ENCODE measurements at places on chromosomes 7 and 10. TPM values are rescaled to one million over a fixed set of nuclear protein-coding genes. Genes with fewer than 3 reads are reported as not detected.
A peak's percentile ranks its signal among the peaks of the same experiment; 100 is the strongest.

- no peak for DNase-seq
Observed at GRCh38 chr7:85927226-85927625, 716.5 kb upstream of the GRM3 start.

- DNase-seq = no peak
Observed at GRCh38 chr10:87803328-87803727, 14.7 kb downstream of the ATAD1 start.

GRCh38 chr10:122500726-122501125 lies 39.4 kb downstream of the HTRA1 start:
- no peak for DNase-seq

- no peak for DNase-seq
Observed at GRCh38 chr10:5512881-5513612, 11.7 kb upstream of the CALML3 start.

- DNase-seq = no peak
Observed at GRCh38 chr10:28365840-28366239, 63.0 kb upstream of the MPP7 start.

DNA sequence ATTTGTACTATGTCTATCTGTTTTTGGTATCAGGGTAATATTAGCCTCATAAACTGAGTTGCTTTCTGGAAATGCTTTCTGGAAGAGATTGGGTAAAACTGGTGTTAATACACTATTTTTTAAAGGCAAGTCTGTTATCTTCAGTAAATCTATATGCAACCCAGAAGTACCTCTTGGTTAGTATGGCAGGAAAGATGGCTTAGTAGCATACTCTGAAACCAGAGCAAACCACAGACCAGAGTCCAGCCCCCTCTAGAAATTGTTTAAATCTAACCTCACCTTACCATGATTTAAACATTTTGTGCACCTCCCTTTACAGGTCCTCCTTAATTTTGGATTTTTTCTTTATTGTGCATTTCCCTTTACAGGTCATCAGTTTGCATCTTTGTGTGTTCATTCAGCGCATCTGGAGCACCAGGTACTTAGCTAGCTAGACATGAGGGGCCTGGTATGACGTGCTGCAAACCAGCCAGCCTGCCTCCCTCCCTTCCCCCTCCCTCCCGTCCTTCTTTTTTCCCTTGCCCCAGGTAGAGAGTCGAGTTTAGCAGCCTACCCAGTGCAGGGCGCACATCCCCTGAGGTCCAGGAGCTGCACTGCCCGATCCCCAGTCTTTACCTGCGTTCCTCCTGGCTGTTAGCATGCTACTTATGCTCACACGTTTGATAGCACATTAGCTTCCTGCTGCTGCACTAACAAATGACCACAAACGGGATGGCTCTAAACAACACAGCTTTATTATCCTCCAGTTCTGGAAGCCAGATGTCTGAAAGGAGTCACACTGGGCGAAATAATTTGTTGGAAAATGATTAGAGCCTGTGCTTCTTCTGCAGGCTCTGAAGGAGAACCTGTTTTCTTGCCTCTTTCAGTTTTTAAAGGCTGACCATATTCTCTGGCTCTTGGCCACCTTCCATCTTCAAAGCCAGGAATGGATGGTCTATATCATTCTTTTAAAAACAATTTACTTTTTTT lies 299.9 kb upstream of the HABP2 start:
- no peak for DNase-seq

- peak; percentile 80 for DNase-seq
Observed at GRCh38 chr7:100803398-100804161, 23.7 kb downstream of the EPHB4 start.

DNA sequence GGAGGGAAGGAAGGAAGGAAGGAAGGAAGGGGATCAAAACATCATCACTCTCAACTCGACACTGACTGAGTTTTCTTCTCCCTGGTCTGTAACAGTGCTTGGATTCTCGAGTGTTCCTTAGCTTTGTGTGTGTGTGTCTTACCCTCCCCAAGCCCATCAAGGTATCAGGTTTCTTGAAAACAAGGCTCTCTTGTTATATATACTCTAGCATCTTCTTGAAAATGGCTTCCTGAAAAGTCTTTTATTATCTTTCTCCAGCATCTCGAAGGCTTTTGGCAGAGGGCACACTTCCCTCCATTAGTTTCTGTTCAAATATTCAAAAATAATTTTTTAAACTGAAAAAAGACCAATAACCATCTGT lies 13.4 kb downstream of the SERPINE1 start:
- DNase-seq = no peak

DNA sequence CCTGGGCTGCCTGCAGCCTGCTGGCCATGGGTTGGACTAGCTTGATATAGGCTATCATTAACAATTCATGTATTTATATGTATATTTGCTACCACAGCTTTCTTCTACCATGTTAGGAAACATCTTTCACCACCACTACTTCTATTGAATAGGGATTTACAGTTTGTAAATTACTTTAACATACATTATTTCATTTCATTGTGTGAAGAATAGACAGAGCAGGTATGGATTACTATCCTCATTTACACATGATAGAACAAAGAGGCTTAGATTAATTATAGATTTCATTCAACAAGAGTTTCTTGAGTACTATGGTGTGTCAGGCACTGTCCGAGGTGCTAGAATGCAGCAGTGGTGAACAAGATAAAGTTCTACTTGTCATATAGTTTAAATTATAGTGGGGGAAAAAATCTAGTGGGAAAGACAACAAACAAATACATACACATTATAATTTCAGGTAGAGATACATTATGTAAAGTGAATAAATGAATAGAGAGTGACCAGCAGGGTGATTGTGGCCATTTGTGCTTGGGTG lies 20.6 kb downstream of the VTI1A start:
- DNase-seq = no peak

- DNase-seq = no peak
Observed at GRCh38 chr7:157984423-157985163, 603.0 kb downstream of the PTPRN2 start.

- no peak for DNase-seq
Observed at GRCh38 chr7:157389951-157390730, 53.3 kb downstream of the DNAJB6 start.

DNA sequence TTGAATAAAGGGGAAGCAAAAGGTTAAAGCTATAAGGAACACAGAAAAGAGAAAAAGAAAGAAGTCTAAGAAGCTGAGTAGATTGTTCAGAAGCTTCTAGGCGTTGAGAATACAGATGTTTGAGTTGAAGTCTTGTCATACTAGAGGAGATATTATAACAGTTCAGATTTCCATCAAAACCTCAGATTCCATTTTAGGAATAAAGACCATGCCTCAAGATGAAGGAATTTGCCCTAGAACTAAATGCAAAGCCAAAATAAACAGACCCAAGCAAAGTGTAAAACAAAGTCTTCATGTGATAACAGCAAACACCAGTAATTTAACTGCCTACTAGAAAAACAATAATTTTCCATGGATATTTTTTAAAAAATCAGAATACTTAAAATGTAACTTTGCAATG lies 476.5 kb upstream of the POT1 start:
- no peak for DNase-seq

- DNase-seq = no peak
Observed at GRCh38 chr10:95536017-95536416, 25.2 kb downstream of the SORBS1 start.

GRCh38 chr7:50321487-50322067 lies 17.1 kb downstream of the IKZF1 start:
- DNase-seq = no peak

DNA sequence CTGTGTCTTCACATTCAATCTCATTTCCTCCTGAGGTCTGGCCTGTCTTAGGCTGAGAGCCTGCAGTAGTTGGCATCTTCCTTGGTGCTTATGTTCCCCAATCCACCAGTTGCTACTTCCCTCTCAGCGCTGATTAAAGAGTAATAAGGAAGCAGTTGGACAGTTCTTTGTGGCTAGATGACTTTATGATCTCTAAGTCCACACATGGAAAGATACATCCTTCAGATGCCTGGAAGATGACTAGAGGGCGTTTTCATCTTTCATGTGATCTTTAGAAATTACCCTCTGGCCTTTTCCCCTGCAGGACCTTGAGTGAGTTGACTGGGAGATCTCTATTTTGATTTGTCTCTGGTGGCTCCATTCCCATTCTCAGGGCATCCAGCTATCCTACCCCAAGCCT lies 204.5 kb downstream of the GRM3 start:
- DNase-seq = no peak

DNA sequence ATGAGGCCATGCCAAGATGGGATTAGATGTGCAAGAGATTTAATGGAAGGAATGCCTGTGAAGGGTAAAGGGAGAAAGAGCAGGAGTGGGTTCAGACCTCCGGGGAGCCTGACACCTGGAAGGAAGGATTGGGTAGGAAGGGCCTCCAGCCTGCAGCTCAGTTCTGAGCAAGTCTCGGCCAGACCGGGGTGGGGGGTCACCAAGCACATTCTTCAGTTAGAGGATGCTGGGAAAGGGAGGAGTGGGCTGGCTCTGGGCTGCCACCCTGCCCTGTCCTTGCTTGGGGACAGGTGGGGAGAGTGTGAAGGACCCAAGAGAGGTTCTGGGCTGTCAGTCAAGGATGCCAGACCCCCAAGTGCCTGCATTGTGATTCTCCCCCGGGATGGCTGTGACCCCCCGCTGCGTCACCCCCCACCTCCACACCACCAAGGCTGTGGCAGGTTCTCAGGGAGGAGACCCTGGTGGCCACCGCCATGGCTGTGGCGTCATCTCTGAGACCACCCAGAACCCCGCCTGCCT lies 16.5 kb upstream of the PRKAG2 start:
- no peak for DNase-seq

- no peak for DNase-seq
Observed at GRCh38 chr7:147519062-147519461, 1071.5 kb upstream of the C7orf33 start.

- DNase-seq = no peak
Observed at GRCh38 chr10:67022099-67022498, 96.3 kb downstream of the LRRTM3 start.

DNA sequence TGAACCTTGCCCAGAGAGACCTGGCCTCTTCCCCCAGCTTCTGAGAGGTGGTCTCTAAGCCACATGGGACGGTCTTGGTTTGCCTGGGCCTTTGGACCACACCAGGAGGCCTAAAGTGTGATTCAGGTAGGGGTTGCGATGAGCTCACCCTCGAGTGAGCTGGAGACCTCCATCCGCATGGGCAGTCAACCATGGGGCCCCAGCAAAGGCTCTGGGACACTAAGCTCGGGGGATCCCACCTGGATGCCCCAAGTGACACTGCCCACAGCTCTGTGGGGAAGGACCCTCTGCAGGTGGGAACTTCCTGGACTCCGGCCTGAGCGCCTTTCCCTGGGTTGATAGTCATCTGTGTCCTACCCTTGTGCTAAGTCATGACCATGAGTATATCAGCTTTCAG lies 57.1 kb upstream of the FAM20C start:
- no peak for DNase-seq

GRCh38 chr7:2629746-2630681 lies 1.8 kb upstream of the TTYH3 start:
- no peak for DNase-seq

DNA sequence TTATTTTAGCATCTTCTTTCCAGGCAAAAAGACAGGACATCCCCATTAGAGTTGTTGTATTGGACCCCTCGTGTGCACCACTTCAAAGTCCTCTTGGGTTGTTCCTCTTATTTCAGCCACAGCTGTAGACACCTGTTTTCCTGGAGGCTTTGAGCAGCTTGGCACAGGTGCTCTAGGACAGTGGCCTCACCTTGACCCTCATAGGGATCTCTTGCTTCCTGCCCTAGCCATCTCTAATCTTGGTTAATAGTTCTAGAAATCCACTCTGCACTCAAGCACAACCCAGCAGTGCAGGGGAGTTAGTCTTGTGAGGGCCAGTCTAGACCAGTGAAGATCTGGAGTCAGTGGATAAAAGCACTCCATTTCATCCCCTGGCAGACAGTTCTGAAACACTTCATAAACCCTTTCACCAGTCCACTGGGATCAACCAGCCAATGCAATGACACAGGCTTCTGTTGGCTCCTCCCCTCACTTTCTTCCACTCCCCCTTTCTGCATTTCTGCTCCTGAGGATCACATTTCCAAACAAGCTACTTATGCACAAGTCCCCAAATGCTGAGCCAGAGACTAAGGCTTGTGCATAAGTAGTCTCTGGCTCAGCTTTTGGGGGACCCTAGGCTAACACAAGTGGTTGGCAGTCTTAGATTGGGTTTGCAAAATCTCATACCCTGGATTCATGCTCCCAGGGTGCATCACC lies 131.5 kb upstream of the LAMB4 start:
- no peak for DNase-seq

GRCh38 chr10:97590082-97590747 lies 694 bp downstream of the C10orf62 start:
- no peak for DNase-seq

DNA sequence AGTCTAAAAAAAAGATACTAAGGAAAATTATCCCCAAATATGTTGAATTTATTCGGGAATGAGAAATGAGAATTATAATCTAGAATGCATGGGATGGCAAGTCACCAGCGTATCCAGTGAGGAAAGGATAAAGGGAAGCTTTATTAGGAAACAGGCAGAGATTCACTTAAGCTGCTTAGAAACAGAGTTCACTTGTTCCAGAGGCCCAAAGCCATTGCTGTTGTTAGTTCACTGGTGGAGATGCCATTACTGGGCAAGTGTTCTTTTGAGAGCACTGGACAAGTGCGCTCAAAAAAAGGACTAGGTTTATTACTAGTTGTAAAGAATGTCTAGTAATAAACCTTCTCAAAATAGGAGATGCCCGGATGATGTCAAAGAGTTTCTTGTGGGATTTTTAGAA lies 51.2 kb downstream of the MICU1 start:
- DNase-seq = no peak

- no peak for DNase-seq
Observed at GRCh38 chr7:39451901-39452300, 114.3 kb upstream of the YAE1 start.

DNA sequence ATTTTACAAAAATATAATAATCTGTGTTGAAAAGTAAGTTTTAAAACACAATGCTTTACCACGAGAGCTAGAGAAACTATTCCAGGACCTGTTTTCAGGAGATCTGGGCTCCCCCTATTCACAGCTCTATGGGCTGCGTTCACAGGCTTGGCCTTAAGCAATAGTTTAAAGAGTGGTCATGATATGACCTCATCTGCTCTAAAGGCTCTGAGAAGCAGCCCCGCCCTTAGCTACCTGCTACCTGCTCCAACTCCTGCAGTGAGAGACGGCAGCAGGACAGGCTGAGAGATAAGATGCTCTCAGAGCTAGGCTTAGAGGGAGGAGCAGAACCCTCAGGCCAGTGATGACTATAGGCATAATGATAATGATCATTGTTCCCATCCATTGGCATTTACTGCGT lies 12.6 kb downstream of the ALOX5 start:
- no peak for DNase-seq

GRCh38 chr7:9711259-9711918 lies 1262.3 kb upstream of the PHF14 start:
- DNase-seq = no peak

- no peak for DNase-seq
Observed at GRCh38 chr10:9745158-9745557, 1272.5 kb upstream of the CELF2 start.

GRCh38 chr10:29435809-29436501 lies 147.1 kb downstream of the LYZL1 start:
- no peak for DNase-seq

- DNase-seq = no peak
Observed at GRCh38 chr7:4037877-4038276, 644.2 kb upstream of the FOXK1 start.

GRCh38 chr7:48839108-48839507 lies 85.2 kb upstream of the CDC14C start:
- no peak for DNase-seq

- no peak for DNase-seq
Observed at GRCh38 chr7:3042861-3043489, 692 bp downstream of the CARD11 start.

ACTL6B gene
- not detected for polyA plus RNA-seq

LRRC18 gene
- 0.12 TPM for polyA plus RNA-seq

COBL gene
- 145 TPM for polyA plus RNA-seq

RET gene
- polyA plus RNA-seq = 4.7 TPM

SPAM1 gene
- polyA plus RNA-seq = not detected

VGF gene
- not detected for polyA plus RNA-seq
